ENCODE measurements at places on chromosomes 1 and 21.

DNA sequence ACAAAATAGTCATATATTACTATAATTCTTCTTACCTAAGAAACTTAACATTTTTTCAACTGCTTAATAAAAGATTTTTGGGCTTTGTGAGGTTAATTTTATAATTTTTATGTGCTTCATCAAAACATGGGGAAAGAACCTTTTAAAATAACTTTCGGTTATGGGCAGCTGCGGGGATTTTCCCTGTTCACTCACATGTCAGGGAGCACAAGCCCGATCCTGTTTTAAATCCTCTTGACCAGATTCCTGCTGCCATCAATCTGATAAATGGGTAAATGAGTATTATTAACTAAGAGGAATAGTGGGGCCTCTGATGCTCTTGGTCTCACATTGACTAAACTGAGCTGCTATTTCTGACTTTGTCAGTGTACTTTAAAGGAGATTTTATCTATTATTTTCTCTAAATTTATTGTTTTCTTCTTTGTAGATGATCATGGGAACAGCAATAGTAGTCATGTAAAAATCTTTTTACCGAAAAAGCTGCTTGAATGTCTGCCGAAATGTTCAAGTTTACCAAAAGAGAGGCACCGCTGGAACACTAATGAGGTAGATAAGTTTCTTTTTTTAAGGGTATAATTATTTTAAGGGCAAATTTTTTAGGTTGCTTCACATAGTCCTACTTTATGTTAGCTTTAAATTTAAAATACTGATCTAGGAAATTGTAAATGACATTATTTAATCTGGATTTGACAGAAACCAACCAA, 39.6 kb downstream of the CAMTA1 start:
- no peak for DNase-seq

- no peak for DNase-seq
These were observed 55.4 kb downstream of the C1orf185 start for GRCh38 chr1:51157395-51157794.

DNA sequence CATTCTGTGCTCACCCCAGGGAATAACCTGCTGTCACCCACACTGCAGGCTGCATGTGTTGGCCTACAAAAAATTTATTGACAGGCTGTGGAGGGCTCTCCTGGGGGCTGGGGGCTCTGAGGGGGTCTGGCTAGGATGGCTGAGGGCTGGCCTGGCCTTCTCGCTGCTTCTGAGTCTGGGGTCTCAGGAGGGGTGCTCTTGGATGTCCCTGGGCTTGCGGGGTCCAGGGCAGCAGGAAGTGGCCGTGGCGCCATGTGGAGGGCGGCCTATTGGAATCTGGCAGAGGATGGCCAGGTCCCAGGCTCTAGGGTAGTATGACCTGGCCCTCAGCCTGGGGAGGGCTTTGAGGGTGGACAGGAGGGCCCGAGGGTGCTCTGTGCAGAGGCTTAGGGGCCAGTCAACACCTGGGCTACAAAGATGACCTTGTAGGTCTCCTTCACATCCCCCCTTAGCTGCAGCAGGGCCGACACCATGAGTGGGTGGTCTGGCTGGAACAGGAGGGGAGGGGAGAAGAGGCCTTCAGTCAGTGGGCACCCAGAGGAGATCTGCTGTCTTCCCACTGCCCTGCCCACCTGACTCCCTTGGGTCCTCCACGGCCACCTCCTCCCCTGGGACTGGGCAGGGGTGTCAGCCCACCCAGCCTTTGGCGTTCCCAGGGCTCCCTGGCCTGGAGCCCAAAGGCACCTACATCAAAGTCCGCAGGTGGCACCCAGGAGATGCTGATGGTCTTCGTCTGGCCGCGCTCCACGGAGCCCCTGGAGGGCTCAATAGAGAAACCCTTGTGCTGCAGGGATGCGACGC, 3.0 kb upstream of the TMEM52 start:
- no peak for DNase-seq

GRCh38 chr1:72885841-72886240, 603.5 kb upstream of the NEGR1 start:
- no peak for DNase-seq

GRCh38 chr1:30444850-30445249, 278.5 kb downstream of the MATN1 start:
- DNase-seq = no peak

DNA sequence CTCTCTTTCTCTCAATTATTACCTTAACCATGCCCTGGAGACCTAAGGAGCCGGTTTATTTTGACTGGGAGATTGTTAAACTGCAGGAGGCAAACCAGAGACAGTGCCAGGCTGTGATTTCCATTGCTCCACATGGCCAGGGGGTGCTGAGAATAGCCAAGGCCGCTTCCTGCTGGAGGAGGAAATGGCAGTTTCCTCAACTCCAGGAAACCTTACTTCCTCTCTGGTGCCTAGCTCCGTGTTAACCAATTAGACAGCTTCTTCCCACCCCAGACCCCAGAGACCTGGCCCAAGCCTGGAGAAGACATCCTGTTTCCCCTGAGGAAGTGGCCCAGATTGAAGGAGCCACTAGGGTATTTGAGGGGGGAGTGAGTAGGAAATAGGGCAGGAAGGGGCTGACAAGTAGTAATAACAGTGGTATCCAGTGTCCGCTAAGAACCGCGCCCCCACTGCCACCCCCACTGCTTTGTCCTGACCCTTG, 161.2 kb downstream of the PLPP3 start:
- DNase-seq = no peak

- DNase-seq = no peak
These were observed 18.4 kb downstream of the MTX1 start for GRCh38 chr1:155226910-155227260.

DNA sequence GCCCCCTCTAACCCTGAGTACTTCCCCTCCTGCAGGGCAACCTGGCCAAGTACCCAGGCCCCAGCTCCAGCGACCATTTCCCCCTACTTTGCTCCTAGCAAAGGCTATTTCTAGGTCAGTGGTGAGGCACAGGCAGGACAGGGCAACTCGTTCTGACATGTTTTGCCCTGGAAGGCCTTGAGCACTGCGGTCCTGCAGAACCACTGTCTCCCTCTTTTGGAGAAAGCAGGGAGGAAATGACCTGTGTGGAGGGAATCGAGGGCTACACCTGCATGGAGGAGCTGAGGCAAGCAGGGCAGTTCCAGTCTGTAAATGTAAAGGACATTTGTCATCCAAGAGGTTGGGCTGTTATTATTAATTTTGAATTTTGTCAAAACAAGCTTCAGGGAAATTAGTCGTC, 99.1 kb downstream of the PPIAL4G start:
- no peak for DNase-seq

DNA sequence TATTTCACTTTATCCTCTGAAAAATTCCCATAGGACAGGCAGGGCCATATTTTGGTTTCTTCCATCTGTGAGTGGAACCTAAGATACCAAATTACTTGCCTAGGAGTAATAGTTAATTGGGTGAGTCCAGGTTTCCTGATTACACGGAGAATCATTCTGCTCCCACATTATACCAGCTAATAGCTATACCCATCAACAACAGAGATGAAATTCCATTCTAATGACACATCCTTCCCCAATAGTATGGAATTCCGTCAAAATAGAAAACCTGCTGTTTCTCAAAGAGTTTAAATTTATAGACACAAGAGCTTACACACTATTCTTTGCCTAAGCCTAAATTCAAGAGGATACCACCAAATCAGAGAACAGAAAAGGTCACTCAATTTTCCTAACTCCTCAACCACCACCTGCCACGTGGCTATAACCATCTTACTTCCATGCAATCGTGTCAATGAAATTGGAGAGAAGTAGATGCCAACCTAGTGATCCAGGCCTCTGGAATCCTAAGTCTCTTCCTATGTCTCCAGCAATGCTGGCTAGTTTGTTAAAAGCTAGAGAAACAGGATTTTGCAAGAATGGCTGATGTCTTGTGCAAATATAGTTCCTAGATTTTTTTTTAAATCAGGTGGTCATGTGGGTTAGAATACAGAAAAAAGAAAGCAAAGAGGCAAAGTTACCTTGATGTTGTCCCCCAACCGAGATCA, 6.2 kb downstream of the PPT1 start:
- DNase-seq = no peak

DNA sequence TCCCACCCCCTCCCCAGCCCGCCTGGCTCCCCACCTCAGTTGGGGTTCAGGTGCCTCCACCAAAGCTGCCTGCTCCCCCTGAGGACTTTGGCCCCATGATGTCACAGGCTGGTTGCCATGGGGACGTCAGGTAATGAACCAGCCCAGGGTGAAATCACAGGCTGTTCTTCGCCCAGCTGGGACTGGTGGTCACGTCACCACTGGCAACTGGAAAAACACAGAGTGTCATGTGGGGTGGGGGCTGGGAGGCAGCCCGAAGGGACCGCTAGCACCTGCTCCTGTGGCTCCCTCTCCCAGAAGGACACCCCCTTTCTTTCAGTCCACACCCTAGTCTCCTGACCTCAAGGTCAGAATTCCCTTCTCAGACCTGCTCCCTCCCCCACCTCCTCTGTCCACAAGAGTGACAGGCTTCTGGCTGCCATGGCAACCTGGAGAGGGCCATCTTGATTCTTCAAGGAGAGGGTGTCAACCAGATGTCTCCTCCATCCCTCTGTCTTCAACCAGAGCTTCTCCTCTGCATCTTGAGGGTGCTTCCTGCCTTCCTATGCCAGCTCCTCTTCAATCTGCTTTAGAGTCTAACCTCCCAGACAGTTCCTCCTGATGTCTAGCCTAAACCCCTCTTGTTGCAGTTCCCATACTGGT, 6.2 kb downstream of the FAM131C start:
- no peak for DNase-seq

- DNase-seq = no peak
These were observed 29.3 kb downstream of the C1orf116 start for GRCh38 chr1:207003210-207003609.

- no peak for DNase-seq
These were observed 10.8 kb upstream of the PCBP3 start for GRCh38 chr21:45632637-45633251.

DNA sequence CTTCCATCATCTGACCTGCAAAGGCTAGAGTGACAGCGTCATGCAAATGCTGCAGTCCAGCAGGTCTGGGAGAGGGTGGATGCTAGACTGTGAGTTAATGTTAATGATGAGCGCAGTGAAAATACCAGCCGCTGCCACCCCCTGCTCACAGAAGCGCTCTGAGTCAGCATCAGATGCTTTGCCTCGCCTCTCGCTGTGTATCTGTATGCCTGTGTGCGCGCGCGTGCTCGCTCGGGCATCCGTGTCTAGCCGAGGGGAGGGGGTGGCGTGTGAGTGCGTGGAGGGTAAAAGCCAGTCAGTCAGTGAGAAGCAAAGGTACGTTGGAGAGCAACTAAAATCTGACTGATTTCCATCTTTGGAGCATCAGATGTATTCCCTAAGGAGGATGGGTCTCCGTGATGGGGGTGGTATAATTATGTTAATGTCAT, 858.7 kb downstream of the USP25 start:
- DNase-seq = no peak

DNA sequence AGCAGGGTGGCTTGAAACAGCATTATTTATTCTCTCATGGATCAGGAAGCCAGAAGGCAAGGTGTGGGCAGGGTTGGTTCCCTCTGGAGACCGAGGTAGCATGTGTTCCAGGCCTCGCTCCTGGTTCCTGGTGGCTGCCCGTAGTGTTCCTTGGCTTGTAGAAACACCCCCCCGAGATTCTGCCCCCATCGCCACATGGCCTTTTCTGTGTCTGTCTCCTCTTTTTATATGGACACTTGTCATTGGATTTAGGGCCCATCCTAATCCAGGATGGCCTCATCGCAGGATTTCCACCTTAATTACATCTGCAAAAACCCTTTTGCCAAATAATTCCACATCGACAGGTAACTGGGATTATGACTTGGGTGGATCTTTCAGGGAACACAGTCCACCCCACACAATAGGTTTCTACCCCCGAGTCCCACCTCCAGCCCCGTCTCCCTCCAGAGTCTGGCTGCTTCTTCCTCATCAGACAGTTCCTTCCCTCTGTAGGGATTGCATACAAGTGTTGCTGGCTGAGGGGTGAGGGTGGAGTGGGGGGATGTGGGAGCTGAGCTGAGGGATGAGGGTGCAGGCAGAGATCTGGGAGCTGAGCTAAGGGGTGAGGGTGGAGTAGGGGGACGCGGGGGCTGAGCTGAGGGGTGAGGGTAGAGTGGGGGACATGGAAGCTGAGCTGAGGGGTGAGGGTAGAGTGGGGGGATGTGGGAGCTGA, 12.3 kb upstream of the NPHP4 start:
- DNase-seq = no peak

GRCh38 chr21:46664316-46664995, 29.0 kb downstream of the PRMT2 start:
- DNase-seq = no peak

DNA sequence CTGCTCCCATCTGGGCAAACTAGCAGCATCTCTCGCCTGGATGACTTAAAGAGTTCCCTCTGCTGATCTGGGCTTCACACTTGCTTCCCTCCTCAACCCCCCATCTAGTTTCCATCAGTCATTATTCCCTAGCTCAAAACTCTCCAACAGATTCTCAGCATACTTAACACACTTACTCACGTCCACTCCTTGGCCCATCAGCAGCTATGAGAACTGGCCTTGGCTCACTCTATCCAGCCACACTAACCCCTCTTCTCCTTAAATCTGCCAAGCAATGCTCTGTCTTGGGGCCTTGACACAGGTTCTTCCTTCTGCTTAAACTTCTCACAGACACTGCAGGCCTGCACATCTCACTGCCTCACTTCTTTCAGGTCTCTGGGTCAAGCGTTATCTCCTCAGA, 41.6 kb downstream of the GNG12 start:
- no peak for DNase-seq

DNA sequence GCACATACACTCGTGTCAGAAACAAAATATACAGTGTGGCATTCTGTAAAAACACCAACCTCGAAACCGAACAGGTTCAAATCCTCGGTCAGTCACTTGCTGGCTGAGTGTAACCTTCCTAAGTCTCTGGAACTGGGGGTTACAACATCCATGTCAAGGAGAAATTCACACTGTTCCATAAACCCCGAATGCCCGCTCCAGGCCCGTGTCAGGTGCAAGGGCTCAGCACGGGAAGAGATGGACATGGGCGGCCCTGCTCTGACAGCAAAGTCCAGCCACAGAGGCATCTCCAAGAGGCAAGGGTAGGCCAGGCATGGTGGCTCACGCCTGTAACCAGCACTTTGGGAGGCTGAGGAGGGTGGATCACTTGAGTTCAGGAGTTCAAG, 79.5 kb downstream of the SLC66A1 start:
- DNase-seq = no peak

GRCh38 chr1:205592443-205593003, 39.3 kb downstream of the ELK4 start:
- no peak for DNase-seq

- DNase-seq = no peak
These were observed 15.5 kb downstream of the TEX35 start for GRCh38 chr1:178528228-178528952.
